ENCODE measurements at places on chromosomes 5 and 9.

GRCh38 chr5:157541447-157542118 is 34.0 kb downstream of the ADAM19 start:
- DNase-seq, result no peak

DNA sequence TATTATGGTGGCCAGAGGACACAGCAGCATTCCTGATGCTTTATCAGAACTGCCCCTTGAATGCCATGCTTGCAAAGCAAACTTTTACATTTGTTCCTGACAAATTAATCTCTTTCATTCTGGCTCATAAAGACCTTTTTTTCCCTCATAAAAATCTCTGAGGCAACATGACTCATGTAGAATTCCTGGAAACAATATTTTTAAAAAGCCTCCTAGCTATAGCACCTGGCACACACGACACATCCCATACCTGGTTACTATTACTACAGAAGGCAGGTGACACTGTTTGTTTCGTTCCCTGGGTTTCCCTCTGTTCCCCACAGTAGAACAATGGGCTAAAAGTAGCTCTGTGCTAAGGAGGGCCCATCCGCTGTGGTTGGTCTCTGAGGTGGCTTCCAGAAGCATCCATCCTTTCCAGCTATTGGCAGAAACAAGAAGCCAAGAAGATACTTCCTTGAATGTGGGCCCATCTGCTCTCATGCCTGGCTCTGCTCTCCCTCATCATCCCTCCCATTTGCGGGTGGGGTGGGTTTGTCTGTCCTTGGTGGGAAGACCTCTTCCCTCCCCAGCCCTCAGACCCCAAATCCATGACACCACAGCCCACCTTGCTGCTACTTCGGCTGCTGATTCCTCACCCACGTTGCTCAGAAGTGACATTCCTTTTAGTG is 59.1 kb downstream of the GALNT12 start:
- DNase-seq, result no peak

- DNase-seq, result no peak
Observed at GRCh38 chr5:2534970-2535369, 216.5 kb downstream of the IRX2 start.

- no peak for DNase-seq
Observed at GRCh38 chr9:92645041-92645440, 24.9 kb downstream of the IPPK start.

DNA sequence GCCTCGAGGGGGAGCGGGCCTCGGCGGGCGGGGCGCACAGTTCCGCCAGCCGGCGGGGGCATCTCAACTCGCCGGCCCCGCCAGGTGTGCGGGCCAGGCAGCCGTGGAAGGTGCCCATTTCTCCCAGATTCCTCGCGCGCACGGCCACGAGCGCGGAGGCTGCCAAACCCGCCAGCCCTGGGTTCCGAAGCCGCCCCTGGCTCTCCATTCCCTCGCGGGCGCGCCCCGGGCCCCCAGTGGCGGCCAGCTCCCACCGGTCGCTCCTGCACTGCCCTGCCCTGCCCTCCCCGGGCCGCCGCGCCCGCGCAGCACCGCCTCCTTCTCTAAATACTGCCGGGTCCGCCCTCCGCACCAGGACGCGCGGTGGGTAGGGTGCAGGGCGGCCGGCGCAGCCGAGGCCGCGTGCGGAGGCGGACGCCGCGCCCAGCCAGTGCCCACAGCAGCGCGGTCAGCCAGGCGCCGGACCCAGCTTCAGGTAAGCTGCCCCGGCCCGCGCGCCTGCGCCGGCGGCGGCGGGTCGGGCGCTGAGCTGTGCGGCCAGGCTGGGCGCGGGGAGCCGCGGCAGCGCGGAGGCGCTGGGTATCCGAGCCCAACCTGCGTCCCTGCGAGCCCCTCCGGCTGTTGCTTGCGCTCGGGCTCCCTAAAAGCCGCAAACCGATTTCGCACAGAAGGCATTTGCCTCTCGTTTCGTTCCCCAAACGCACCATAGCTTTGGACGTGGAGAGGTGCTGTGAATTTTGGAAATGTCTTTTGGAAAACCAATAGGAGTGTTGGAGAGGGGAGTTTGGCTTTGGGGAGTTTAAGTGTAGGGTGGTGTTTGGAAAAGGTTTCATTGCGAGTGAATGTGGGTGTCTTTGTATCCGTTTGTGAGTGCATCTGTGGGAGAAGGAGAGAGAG is at the start of gene TMEM171:
Gene TMEM171, plus strand, starts transcription at position 354 of the 897 bp plus-strand sequence. CDS start 2,799 bp downstream, outside the sequence.
- DNase-seq, result no peak

GRCh38 chr5:84816746-84817547 is 432.3 kb upstream of the EDIL3 start:
- DNase-seq, result no peak

GRCh38 chr5:84058561-84058960 is 326.1 kb downstream of the EDIL3 start:
- DNase-seq, result no peak

- no peak for DNase-seq
Observed at GRCh38 chr5:80059354-80059980, 24.3 kb downstream of the THBS4 start.

GRCh38 chr9:132176338-132176737 is 14.5 kb downstream of the NTNG2 start:
- no peak for DNase-seq

GRCh38 chr5:23139338-23140171 is 286.4 kb upstream of the CDH12 start:
- peak; percentile 12 for DNase-seq

DNA sequence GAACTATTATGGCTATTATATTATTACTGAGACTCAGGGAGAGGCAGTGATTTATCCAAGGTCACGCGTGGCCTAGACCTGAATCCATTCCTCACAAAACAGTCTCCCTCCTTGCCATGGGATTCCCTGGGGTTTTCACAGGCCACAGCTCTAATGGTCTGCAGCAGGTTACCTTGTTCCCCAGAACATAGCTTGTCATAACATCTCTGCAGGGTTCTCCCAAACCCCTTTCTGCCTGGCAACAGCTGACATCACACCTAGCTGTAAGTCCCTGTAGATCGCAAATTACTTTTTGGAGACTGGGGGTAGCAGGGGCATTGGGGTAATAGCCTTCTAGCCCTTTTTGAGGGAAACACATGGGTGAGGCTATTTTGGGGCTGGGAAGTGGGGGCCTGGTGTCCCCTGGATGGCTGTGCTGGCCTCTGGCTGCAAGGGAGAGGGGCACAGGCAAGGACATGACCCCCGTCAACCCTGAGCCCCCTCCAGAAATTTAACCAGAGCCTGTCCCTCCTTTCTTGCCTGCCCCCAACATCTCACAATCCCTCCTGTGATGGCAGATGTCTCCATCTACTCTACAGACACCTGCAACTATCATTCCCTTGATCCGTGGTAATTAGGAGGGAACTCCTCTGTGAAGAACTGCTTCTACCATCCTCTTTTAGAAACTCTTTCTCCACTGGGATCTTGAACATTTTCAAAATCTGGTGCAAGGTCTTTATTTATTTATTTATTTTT is 1.3 kb downstream of the CD74 start:
- no peak for DNase-seq

DNA sequence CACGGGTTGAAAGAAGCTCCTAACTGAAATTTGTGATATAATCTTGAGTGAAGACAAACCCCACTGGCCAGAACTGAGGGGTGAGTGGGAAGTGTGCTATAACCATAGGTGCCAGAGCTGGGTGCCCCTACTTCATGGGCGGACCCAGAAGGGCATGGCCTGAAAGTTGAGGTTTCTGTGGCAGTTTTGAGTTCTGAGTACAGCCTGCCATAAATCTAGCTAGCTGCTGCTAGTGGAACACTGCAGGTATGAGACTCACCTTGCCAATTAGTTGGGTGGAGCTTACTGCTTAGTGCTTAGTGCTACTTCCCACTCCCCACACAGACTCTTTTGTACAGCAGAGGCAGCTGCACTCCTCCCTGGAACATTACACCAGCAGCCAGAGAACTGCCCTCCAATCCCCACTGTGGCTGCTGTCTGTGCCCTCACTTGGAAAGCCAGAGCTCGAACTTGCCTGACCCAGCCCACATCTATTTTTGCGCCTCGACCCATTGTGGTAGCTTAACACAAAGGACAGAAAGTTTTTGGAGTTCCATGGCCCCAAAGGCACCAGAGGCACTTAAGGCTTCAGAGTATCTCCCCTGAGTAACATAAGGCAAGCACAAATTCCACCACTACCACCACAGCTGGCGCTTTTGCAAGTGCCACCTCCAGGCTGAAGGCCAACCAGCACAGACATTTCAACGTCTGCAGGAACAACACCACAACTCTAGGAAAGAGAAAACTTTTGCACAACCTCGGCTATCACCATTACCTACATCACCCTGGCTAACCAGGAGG is 27.1 kb upstream of the PTGER4 start:
- no peak for DNase-seq
